ENCODE measurements at places on chromosomes 5 and 9. TPM values are rescaled to one million over a fixed set of nuclear protein-coding genes. Genes with fewer than 3 reads are reported as not detected.

- no peak overlapping the region for H3K4me3 ChIP-seq
- no peak overlapping the region for H3K27ac ChIP-seq
These were observed 47.9 kb upstream of the SLC12A2 start for GRCh38 chr5:128035689-128036088.

DNA sequence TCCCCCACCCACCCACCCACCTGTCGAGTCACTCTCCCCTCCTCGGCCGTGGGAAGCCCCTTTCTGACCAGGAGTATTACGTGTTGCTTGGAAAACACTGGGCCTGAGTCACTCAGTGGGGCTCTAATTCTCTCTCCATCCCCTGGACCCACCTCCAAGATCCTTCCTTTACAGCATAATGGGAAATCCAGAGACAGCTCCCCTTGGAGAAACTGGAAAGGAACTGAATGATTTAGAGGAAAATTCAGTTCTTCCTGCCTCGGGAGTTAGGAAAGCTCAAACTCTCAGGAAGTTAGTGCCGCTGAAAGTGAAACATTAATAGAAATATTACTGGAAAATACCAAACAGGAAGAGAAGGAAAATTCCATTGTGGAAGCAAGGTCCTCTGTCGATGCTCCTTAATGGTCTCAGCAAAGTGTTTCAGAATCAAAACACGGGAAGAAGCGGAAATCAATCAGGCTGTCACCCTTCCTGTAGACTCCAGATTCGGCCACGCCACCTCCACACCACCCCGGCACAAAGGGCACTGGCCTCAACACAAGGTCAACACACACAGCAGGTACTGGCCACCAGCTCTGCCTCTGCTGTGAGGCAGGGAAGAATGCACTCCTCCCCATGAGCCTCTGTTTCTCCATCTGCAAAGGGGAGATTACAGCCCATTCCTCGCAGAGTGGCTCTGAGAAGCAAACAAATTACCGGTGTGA is 9.6 kb downstream of the SHB start:
- peaks cover 10% of the 10 kb centered on the region for H3K4me1 ChIP-seq
- H3K27ac ChIP-seq = no peak overlapping the region
- H3K4me3 ChIP-seq = no peak overlapping the region

- H3K4me3 ChIP-seq = no peak overlapping the region
- no peaks in the 10 kb centered on the region for H3K27me3 ChIP-seq
- no peak overlapping the region for H3K27ac ChIP-seq
These were observed 499.5 kb upstream of the BRINP1 start for GRCh38 chr9:119868694-119869093.

DNA sequence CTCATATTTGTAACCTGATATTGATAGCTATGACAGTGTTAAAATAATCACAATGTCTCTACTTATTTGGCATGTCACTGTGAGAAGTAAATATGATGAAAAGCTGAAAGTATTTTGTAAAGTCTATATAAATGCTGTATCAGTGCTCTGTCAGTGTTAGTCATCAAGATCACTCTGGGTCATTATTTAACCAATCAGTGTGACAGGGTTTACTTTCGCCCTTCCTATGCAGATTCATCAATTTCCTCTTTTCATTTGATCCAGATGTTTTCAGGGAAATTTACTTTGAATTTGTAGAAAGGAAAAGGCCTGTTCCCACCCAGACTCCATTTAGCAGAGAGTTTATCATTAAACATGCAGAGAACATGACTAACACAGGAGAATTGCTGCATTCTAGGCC is 9.9 kb upstream of the PCSK5 start:
- no peaks in the 10 kb centered on the region for H3K27me3 ChIP-seq
- no peaks in the 10 kb centered on the region for H3K36me3 ChIP-seq
- H3K4me3 ChIP-seq = no peak overlapping the region

DNA sequence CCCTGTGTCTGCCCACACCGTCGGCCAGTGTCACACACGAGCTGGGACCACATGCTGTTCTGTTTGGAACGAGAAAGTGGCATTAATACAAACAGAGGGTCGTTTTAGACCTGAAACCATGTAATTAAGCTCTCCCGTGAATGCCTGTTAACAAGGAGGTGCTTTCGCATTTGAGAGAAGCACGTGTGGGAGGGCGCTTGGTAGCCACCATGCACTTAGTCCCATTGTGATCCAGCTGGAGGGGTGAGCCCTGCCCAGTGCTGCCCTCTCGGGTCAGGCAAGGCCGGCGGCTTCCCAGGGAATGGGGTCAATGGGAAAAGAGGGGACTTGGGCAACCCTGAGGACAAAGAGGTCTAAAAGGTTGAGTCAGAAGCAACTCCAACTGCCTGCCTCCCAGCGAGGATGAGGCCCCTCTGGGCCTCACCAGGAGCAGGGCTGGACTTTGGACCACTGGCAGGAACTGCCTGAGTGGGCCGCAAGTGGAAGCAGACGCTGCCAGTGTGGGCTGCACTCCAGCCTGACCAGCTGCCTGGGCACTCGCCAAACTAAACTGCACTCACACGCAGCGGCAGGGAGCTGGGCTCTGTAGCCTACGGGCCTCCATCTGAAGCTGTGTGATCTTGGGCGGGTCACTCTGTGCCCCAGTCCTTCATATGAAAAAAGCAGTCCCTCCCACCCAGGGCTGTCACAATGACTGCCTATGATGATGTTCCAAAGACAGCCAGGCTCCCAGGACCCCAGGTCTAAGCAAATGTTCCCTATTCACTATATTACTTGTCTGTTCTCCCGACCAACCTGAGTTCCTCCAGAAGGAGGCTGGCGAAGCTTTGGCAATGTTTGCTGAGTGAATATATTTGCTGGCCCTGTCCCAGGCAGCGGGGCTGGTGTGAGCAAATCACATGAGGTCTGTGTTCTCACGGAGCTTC is 195.7 kb downstream of the CDK5RAP2 start:
- peaks cover 4% of the 10 kb centered on the region for H3K36me3 ChIP-seq
- no peaks in the 10 kb centered on the region for H3K27me3 ChIP-seq
- H3K27ac ChIP-seq = no peak overlapping the region
- H3K4me3 ChIP-seq = no peak overlapping the region
- DNase-seq = no peak

- H3K36me3 ChIP-seq = no peaks in the 10 kb centered on the region
- peaks cover 87% of the 10 kb centered on the region for H3K27me3 ChIP-seq
- no peak overlapping the region for H3K27ac ChIP-seq
- peaks cover 53% of the 10 kb centered on the region for H3K4me1 ChIP-seq
- DNase-seq = peak; percentile 41
These were observed 301.3 kb downstream of the PARP8 start for GRCh38 chr5:50967563-50968355.

ACTBL2 gene
- total RNA-seq = not detected

FAM151B gene
- total RNA-seq = not detected

NIM1K gene
- 0.50 TPM for total RNA-seq

ARID3C gene
- total RNA-seq = 0.26 TPM

COL15A1 gene
- 0.45 TPM for total RNA-seq

Data from activated CD8-positive, alpha-beta memory T cell treated with anti-CD3 and anti-CD28 coated beads, Interleukin-2, amount 10 ng/mL, durations not matched to agents 7 days and 5 days (primary cell).